ENCODE measurements at places on chromosomes 2 and 18.

DNA sequence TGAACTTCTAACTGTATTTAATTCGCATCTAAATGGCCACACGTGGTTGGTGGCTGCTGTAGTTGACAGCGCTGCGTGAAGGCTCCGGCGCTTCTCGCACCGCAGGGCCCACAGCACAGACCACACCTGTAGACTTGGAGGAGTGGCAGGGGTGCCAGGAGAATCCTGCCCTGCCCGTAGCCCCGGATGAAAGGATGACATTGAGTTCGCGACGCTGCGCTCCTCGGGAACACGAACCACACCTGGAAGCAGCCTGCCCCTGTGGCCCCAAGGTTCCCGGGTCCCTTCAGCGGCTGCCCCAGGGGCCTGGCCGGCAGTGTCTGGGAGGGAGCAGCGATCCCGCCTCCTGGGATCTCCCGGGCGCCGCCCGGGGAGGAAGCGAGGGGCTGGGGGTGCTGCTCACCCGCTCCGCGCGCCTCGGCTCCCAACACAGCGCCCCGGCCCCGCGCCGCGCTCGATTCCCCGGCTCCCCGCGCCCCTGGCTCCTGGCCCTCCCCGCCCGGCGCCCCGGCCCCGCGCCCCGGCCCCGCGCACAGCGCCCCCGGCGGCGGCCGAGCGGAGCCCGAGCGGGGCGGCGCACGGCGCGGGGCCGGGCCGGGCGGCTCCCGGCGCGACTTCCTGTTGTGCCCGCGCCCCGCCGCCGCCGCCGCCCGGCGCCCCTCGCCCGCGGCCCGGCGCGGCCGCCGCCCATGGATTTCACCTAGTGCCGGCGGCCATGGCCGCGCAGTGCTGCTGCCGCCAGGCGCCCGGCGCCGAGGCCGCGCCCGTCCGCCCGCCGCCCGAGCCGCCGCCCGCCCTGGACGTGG, at the start of gene RNPEPL1:
RNPEPL1 (plus strand) TSS at position 613 of the 806 bp plus-strand sequence; CDS start at position 716, 103 bp downstream.
- no peak for DNase-seq

DNA sequence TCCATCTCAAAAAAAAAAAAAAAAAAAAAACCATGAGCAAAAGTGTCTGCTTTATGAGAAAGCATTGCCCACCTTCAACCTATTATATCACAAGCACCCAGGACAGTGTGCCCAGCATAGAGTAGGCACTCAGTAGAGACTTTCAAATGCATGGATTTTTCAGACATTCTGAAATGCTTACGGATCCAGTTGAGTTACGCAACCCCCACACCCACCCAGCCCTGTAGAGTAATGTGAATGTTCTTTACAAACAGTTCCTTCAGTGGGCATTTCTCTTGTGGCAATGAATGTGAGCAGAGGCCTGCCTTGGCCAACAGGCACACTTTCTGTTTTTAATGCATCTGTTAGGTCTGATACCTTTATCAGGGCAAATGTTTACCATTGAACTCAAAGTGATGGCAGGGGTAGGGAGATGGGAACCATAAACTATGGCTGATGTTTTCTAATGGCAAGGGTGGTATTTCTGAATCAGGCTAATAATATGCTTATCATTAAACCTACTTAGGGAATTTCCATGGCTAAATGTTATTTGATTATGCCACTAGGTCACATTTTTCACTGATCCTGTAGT, 65.0 kb upstream of the RPL31 start:
- DNase-seq: no peak

DNA sequence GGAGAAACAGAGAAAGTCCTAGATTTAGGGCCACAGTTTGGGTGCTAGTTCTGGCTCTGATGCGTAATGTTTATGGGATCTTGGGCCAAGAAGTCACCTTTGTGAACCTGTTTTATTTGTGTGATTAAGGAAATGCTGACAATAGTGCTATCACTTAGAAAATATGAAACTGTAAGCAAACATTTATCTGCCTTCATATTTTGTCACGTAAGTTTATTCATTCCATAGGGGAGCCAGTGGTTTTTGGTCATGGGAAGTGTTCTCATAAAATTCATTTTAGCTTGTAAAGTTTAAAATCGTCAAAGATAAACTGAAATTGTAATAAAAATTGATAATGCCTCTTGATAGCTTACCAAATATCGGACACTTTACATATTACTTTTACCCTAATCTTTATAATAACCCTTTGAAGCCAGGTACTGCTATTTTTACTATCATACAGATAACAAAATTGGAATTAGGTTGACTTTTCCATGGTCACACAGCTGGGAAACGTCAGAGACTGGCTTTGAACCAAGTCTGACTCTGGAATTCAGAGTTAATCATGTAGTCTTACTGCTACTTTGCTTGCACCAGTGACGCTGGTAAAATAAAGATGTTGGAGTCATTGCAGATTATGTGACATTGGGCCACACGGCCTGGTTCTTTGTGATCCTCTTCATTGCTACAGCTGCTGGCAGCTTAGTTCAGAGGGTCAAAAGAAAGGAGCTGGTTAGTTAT, 99.7 kb downstream of the ICA1L start:
- no peak for DNase-seq

DNA sequence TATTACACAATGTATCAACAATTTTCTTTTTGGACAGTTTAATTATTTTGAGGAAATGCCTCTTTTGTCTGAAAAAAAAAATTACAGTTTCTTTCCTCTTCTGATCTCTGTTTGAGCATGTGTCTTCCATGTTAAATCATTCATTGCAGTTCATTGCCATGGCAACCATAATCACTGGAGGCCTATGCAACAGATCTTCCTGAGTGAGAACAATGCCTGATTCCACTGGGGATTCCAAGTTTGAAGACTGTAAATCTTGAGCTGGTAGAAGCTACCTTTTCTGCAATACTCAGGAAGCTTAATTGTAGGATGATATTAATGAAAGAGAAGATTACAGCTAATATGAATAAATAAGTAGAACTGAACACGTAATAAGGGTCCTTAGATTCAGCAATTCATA, 721.4 kb upstream of the CNTNAP5 start:
- no peak for DNase-seq

GRCh38 chr2:215439980-215440512, 4.2 kb upstream of the FN1 start:
- no peak for DNase-seq

DNA sequence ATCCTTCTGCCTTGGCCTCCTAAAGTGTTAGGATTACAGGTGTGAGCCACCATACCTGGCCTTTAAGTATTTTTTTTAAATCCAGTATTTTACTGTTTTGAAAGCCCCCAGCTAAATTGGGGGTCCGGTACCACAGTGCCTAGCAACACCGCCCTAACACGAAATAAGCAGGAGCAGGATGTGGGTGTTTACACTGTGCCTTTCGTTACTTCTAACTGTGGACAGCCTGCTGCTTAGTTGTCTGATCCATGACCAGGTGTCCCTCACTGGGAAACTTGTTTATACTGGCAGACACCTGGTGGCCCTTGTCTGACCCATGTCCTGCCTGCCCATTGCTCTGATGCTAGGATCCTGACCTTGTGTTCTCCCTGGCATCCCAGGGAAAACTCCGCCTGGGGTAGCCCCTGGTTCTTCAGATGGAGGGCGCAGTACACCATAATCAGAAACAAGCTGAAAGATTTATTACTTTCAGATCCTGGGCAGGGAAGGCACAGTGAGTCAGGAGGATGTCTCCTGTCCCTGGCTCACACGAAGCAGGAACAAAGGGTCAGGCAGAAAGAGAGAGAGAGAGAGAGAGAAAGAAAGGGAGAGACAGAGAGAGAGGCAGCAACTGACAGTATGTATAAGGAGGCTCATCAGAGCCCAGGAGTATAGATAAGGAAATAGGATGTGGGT, 55.7 kb downstream of the NCAPH start:
- no peak for DNase-seq

- DNase-seq: no peak
Measured at GRCh38 chr2:233130481-233131020, 70.4 kb downstream of the INPP5D start.

DNA sequence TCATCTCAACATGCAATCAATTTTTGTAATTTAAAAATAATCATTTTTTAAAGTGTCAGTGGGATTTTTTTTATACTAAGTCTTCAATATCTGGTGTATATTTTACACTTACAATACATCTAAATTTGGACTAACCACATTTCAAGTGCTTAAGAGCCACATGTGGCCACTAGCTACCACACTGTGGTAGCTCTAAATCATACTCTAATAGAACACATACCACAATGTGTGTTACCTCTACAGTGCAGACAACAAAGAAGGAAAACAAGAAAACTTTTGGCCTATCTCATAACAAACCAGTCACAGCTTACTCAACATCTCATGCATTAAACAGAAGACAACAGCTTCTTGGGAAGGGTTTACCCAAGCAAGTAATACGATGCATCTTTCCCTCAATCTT, 24.5 kb downstream of the PIAS2 start:
- no peak for DNase-seq

GRCh38 chr2:134347756-134348155, 93.9 kb downstream of the MGAT5 start:
- no peak for DNase-seq

DNA sequence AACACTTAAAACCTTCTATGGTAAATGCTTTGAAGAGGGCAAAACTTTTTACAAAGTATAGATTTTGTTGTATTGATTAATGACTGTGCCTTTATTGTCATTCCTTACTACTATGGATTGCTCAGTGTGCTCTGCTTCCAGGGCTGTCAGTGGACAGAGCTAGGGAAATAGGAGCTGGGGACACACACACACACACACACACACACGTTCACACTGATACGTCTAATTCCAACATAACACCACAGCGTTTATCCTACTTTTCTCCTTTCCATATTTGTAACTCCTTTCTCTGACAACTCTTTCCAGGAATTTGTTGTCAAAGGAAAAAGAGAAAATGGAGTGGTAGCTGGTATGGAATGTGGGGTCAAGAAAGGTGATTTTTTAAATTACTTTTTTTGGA, 21.8 kb downstream of the WDR7 start:
- no peak for DNase-seq

DNA sequence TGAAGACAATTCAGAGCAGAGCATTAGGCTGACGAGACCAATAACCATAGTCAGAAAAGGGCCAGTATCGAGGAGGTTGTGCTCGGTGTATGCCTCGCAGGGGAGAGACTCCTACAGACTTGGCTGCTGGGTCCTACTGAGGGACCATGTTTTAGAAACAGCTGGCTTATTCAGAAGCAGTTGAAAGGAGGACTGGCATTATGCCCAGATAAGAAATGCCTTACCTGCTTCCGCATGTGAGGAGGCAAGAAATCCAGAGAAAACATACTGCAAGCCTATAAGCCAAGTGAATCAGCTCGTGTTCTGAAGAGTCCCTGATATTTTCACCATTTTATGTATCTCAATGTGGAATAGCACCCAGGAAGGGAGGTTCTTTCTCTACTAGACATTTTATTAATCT, 434.7 kb downstream of the GRB14 start:
- DNase-seq: no peak

DNA sequence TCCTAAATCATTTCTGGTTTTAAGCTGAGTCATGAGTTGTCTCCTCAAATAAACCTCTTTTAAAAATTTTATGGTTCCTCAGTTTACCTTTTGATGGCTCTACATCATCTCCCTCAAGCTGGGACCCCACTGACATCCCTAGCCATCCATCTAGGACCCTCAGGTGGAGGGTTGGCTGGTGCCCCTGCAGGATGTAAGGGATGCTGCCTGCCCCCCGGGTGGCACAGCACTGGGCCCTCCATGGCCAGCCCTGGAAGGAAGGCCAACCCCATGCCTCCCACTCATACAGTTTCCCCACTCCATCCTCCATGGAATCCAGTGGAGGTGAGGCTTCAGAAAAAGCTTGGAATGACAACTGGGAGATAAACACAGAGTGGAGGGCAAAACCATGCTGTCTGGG, 17.2 kb upstream of the GPC1 start:
- DNase-seq: no peak

DNA sequence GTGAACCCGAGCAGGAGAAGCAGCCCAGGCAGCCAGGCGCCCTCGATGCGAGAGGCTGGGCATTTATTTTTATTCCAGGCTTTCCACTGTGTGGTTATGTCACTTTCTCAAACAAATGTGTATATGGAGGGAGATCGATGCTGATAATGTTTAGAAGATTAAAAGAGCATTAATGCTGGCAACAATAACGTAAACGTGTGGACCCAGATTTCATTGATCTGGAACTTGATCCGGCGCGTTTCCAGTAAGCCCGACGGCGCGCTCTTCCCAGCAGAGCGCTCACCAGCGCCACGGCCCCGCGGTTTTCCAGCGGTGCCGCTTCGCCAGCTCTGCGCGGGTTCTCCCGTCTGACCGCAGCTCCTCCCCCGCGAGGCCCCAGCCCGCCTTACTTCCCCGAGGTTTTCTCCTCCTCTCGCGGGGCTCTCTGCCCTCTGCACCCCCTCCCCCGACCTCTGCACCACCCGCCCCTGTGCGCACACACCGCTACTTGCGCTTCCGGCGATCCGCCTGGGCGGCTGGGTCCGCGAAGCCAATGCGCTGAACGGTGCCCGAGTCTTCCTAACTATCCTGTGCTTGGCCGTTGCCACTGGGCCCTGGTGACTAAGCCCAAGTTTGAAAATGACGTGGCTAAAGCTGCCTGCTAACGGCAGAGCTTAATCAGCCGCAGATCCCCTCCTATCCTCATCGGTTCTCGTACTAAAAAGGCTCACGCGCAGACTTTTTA, 6.1 kb downstream of the ONECUT2 start:
- DNase-seq: no peak

DNA sequence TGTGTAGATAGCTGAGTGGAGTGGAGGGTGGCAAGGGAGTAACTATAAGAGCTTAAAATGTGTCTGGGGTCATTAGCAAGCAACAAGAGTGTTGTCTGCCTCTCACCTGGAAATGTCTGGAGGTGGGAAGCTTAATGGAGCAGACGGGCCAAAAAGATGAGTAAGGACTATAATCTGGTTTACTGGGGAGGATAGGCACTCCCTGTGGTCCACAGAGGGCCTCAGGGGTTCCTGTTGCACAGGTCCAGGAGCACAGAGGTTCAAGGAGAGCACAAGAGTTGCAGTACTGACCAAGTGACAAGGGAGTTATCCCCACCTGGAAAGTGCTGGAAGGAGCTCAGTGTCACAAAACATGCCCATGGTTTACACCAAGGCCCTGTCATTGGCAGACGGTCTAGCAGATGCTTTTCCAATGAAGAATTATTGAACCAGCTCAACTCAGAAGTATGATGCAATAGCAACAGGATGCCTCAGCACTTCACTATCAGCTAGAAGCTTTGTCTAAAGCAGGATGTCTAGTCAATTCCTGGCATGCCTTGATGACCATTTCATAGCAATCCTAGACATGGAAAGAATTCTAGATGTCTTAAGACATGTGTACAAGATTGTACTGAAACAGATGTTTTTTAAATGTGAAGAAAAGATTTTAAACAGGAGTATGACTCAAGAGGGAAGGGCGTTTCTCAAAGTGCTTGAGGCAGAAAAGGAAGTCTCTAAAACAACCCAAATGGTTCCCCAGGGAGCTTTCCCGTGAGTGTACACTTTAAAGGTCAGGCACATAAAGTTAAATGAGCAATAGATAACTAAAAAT, 62.9 kb upstream of the SERPINE2 start:
- DNase-seq: no peak

GRCh38 chr18:8800876-8801262, 95.5 kb downstream of the MTCL1 start:
- no peak for DNase-seq

DNA sequence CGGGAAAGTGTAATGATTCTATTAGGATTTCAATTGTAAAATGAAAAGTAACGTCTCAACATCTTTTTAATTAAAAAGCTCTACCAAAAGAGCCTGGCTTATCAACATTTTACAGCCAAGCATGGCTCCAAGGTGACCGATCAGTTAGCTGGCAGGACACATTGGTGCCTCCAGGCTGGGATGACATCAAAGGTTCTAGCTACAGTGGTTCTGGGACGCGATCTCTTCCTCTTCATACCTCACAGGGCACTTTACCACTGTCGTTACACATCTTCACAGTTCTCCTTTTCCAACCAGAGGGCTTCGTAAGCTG, 693 bp downstream of the ORC2 start:
- DNase-seq: no peak

- DNase-seq: no peak
Measured at GRCh38 chr2:150532020-150532419, 44.6 kb upstream of the RND3 start.

All from thoracic aorta (tissue), 2 donors.